ENCODE measurements at places on chromosomes 4 and X.

DNA sequence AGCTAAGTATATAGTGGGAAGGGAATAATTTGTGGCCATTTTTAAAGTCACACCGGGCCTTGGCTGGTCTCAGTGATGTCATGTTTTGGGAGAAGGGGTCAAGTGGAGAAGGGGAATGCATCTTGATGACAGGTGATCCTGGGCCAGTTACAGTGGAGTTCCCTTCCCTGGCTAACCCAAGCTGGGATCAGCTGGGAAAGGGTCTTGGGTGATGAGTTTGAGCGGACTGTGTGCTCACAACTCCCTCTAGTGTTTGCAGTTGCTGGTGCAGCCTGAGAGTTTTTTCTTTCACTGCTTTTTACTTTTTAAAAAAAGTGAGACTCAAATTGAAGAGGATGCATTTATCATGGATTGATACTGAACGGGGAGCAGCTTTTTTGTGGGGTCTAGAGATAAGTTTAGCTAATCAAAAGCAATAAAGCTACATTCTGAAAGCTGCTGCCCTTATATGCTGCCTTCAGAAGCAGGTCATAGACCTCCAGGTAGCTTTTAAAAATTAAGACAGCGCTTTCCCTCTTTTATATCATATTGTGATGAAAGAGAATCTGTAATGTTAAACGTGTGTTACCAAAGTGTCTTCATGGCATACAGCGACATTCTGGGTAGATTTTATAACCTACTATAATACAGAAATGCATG is 164.7 kb downstream of the DCLK2 start:
- peak; percentile 60 for DNase-seq

DNA sequence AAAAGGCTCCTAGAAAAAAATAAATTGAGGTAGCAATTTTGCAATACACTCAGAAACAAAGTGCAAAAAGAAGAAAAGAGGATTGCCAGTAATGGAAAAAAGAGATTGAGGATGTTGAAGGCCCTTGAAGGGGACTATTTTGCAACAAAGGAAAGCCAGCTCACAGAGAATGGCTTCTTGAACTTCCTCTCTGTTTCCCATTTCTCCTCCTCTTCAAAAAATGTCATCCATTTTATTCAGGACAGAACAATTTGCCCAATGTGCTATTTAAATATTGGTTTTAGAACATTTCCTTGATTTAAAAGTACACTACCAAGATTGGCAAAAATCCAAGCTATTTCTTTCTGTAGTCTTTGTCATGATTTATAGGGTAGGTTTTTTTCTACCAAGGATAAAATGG is 60.2 kb downstream of the GASK1B start:
- no peak for DNase-seq

GRCh38 chr4:120948382-120948781 is 25.9 kb upstream of the PRDM5 start:
- no peak for DNase-seq

GRCh38 chrX:116781926-116782325 is 319.1 kb upstream of the CT83 start:
- DNase-seq = no peak

GRCh38 chrX:113157496-113157895 is 316.9 kb upstream of the AMOT start:
- no peak for DNase-seq

GRCh38 chr4:110681381-110681780 is 58.5 kb upstream of the PITX2 start:
- DNase-seq = no peak

- no peak for DNase-seq
These were observed 326.9 kb downstream of the PDHA2 start for GRCh38 chr4:96166806-96167205.

GRCh38 chrX:101977106-101977505 is 45.3 kb upstream of the ZMAT1 start:
- DNase-seq = no peak

GRCh38 chrX:121733514-121733913 is 686.1 kb downstream of the GLUD2 start:
- DNase-seq = no peak

- DNase-seq = peak; percentile 40
These were observed 50.0 kb downstream of the TMA16 start for GRCh38 chr4:163544407-163545038.

GRCh38 chr4:40648131-40648530 is 18.5 kb upstream of the RBM47 start:
- no peak for DNase-seq

- no peak for DNase-seq
These were observed 108.9 kb downstream of the DLG3 start for GRCh38 chrX:70553516-70553915.

GRCh38 chrX:103839404-103839803 is 7.3 kb upstream of the RAB9B start:
- DNase-seq = no peak

- peak; percentile 50 for DNase-seq
These were observed 177.1 kb downstream of the BMPR1B start for GRCh38 chr4:94934864-94935263.

DNA sequence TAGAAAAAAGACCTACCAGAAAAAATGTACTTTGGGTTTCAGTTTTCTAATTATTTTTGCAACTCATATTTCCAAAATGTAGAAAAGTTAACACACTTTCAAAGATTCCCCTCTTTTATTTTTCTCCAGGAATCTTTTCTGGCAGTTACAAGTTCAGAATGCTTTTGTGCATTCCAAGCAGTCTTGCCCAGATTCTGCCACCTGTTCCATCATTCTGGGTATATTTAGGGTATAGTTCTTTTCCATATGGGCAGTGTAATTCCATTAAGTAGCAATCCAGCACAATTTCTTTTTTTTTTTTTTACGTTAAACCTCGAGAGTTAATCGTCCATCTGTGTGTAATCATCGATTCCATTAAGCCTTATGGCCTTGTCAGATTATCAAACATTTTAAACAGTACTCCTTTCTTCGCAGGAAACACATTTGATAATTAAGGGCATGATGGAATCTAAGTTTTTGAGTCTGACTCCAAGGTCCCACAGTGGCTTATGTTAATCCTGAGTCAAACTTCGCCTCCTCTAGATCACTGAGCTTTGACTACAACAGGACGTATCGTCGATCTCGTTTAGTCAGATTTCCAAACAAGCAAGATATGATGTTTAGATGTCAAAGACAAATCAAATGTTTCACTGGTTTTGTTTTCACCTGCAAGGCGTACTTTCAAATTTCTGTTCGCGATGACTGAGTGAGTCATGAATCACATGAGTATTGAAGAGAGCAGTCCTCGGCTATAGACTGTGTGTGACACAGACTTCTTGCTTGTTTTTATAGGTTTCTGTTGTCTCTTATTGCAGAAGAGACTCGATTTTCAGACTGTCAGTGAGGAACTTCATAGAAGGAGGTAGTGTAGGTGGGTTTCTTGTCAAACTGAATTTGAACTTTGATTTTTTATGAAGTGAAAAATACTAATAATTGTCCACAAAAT is 118.9 kb upstream of the GK2 start:
- no peak for DNase-seq

GRCh38 chrX:13700380-13700779 is 11.5 kb downstream of the RAB9A start:
- DNase-seq = peak; percentile 21

GRCh38 chr4:104032896-104033295 is 313.1 kb upstream of the TACR3 start:
- DNase-seq = no peak

DNA sequence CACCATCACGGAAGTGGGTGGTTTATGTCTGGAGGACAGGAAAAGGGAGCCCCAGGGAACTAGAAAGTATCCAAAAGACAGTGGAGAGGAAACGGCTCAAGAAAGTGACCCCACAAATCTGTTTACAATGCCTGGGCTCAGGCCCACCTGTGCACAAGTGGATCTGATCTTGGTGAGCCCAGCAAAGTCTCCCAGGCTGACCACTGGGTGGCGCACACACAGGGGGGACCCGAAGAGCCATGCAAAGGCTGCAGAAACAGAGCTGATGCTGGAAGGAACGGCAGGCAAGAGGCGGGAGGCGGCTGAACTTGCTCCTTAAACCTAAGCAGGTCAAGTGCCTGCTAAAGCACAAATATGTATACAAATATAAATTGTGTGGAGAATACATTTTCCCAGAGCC is 9.6 kb downstream of the HAUS7 start:
- peak; percentile 39 for DNase-seq

DNA sequence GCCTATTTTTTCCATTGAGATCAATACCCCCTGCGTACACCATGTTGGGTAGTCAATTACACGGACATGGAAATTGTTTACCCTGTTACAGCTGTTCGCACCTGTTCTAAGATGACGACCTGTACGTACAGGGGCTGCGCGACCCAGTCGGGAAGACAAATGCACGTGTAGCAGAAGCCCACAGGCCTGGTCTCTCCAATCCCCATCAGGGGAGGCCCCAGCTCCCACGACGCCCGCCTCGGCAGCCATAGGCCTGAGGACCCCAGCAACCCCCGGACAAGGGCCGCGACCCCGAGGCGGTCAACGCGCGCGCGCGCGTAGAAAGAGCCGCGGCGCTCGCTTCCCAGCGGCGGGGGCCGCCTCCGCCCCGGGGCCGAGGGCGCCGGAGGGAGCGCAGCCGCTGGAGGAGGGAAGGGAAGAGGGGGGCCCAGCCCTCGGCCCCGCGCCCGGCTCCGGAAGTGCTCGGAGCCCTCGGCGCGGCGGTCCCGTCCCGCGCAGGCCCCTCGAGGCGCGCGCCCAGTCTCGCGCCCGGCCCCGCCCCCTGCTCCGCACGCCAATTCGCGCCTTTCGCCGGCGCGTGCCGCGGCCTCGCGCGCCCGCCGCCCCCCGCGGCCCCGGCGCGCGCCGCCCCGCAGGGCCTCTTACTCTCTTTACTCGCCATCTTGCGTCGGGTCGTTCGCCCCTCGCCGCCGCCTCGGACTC is 618 bp downstream of the RBBP7 start:
- DNase-seq = peak; percentile 18

DNA sequence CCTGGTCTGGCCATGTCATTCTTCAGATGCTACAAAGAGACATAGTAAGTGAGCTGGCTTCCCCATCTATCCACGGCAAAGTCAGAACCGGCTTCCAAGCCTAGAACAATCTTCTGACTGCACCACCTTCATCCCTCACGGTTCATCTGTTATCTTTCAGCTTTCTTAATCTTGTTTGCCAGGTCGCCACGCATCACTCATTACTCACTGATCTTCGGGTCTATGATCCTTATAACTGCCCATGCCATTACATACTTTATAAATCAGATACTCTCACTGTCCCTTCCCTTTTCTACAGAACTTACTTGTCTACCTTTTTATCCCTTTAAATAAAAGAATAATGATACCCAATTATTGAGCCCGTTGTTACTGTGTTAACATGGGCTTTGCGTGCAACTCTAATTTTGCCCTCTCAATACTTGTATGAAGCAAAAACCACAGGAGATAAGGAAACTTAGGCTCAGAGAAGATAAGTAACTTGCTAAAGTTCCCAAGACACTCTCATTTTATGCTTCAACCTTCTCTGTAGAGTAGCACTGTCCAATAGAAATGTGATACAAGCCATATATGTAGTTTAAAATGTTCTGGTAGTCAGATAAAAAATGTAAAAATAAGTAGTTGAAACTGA is 171.7 kb downstream of the AMELX start:
- DNase-seq = no peak

GRCh38 chrX:123170546-123170945 is 13.5 kb upstream of the GRIA3 start:
- DNase-seq = no peak

DNA sequence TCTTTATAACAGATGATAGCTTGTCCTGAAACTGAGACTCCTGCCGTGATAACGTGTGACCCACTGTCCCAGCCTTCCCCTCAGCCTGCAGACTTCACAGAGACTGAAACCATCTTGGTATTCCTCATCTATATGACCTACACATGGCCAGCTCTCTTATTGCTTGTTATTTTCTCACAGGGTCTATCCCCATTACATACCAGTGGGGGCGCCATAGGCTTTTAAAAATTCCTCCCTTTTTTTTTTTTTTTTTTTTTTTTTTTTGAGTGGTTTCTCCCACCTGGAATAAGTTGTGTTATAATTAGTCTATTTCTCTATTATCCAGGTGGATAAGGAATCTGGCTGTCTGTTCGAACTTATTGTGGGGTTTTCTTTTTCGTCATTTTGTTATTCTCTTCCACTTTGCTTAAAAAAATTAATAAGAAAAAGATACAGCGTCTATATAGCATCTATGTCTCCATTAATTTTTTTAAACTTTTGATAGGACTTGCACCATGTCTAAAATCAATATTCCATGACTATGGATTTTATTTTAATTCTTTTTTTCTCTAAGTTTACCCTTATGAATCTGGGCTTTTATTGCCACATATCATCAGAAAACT is 47.2 kb downstream of the GYG2 start:
- DNase-seq = no peak

DNA sequence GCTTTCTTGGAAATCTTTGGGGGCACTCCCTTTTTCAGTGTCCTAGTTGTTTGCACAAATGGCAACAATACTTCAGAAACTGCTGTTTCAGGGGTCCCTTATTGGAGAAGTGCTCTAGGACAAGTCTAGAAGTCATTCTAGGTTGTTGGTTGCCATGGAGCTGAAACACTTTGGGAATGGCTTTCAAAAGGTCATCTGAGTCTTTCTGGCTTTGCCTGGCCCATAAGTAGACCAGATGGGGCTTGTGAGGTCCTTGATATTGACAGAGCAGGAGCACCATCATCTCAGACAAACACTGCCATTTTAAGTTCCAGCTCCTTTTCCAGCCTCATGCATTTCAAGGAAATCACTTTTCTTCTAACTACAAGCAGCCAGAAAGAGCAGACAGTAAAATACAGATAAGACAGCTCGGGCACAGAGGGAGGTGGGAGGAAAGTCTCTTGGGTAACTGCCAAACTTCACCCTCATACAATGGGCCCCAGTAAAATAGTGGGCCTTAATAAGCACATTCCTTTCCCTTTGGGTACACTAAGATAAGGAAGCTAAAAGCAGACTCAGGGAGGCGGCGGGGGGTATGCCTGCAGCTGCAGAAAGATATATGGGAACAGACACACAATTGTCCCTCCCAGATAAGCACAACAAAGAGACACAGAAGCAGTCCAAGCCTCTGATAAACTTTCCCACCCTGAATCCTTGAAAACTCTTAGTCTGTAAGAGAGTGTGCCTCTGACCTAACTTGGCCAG is 8.5 kb upstream of the NXF3 start:
- no peak for DNase-seq

- DNase-seq = no peak
These were observed 376.8 kb upstream of the FGF16 start for GRCh38 chrX:77070202-77070918.

DNA sequence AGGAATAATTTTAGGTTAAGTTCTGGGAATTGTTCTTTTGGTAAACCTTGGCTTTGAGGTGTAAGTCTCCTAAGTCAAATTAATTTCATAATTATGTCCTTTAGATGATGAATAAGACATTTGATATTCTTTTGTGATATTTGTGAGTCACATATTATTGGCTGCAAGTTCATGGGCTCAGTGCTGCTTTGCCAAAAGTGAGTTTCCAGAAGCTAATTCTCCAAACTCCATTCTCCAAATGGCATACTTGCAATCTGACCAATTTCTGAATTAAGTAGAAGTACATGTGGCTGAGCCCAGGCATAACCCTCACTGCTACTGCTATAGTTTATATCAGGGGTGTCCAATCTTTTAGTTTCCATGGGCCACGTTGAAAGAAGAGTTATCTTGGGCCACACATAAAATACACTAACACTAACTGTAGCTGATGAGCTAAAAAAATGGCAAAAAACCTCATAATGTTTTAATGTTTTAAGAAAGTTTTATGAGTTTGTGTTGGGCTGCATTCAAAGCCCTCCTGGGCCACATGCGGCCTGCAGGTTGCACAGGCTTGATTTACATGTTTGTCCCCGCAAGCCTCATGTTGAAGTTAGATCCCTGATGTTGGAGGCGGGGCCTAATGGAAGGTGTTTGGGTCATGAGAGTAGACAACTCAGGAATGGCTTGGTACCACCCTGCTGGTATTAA is 196.1 kb downstream of the ZNF330 start:
- DNase-seq = peak; percentile 33

- no peak for DNase-seq
These were observed 76.6 kb downstream of the CYTL1 start for GRCh38 chr4:4942658-4943057.
